ENCODE measurements at places on chromosomes 3 and 15.

GRCh38 chr3:149592758-149593240 is 65.0 kb downstream of the WWTR1 start:
- DNase-seq: no peak

DNA sequence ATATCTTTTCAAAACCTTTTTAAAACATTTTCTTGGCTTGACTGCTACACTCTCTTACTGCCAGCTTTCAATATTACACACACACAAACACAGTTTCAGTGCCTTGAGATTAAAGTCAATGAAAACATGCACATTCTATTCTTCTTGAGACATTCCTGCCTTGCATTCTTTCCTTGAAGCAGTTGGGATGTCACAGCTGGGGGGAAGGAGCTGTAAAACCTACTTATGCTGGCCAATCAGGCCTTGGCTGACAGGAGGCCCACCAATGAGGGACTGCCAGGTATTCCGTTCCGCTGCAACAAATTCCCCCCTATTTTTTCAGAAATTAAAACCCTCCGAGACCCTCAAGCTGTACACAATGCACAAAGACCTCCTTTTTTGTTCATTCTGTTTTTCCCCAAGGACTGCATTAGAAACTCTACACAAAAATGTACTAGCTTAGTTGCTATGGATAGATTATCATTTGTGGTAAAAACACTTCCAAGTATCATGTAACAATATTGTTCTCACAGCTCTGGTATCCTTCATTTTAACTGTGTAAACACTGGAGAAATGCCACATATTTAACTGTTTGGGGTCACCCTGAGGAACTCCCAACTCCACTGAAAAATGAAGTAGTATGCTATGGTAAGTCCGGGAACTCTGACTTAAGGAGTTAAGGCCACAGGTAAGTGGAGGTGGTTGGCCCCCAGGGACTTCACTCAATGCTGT is 18.5 kb downstream of the FSTL1 start:
- no peak for DNase-seq

GRCh38 chr3:184176377-184177330 is 2.0 kb downstream of the AP2M1 start:
- DNase-seq: no peak

GRCh38 chr3:128447561-128448013 is 19.1 kb downstream of the DNAJB8 start:
- no peak for DNase-seq

GRCh38 chr3:53134631-53135232 is 4.5 kb upstream of the RFT1 start:
- DNase-seq: peak; percentile 46

GRCh38 chr3:27392950-27393679 is 23.9 kb upstream of the NEK10 start:
- no peak for DNase-seq

DNA sequence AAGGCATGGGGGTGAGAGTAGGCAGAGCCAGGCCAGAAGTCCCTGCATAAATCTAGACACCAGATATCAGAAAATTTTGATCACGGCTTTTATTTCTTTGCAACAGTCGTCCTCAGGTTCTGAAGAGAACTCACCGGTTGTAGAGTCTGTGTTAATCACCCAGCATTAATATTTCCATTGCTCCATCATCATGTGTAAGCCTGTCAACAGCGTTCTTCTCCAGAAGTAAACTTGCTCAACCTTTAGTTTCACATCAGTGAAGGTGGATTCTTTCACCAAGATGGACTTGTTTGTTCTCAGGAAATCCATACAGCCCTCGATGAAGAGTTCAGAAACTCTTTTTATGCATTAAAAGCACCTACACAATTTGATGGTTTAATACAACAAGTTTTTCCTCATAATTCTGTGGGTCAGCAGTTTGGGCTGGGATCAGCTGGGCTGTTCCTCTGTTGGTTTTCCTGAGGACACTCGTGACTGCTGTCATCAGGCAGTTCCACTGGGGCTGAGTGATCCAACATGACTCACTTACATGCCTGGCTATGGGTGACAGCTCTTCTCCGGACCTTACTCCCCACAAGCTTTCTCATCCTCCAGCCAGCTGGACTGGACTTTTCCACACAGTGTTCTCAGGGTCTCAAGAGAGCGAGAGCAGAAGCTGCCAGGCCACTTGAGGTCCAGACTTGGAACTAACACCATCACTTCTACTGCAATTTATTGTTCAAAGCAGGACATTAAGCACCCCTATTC is 303.4 kb downstream of the ZNF621 start:
- DNase-seq: no peak

DNA sequence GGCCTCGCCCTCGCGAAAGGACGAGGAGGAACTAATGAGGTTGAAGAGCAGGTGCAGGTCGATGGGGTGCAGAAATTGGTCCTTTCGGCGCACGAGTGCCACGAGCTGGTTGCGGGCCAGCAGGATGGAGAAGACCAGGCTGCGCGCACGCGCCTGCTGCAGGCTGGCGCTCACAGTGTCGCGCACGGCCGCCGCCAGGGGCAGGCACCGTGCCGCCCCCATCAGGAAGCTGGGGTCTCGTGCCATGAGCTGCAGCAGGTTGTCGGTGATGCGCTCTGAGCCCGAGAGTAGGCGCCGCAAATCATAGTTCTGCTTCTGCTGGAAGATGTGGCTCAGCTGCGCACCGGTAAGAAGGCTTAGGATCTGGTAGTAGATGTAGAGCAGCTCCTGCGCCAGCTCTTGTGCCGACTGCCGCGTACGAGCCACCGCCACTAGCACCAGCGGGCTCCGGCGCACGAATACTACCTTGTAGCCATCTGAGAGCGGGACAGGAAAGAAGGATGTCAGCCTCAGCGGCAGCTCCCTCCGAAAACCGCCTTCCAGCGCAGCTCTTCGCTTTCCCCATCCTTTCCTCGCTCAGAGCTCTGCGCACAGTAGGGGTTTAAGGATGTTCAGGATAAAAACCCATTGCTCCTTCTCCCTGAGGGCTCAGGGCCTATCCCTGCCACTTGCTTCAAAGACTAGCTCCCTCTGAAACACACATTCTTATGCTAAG is 6.9 kb upstream of the MST1R start:
- DNase-seq: no peak

DNA sequence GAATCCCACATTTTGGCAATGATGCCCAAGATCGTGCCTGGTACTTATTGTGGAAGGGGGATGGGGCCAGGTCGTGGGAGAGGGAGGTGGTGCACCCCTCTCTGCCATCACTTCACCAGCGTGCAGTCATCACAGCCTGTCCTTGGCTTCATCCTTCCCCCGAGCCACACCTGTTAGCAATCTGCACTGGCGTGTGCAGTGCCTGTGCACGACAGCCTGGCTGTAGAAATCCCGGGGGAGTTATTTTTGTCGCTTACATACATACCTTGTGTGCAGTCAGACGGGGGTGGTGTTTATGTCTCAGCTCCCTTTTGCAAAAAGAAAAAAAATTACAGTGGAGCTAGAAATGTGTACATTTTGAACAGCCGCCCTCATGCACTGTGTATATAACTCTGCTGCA is 216.0 kb downstream of the TLE3 start:
- DNase-seq: no peak

DNA sequence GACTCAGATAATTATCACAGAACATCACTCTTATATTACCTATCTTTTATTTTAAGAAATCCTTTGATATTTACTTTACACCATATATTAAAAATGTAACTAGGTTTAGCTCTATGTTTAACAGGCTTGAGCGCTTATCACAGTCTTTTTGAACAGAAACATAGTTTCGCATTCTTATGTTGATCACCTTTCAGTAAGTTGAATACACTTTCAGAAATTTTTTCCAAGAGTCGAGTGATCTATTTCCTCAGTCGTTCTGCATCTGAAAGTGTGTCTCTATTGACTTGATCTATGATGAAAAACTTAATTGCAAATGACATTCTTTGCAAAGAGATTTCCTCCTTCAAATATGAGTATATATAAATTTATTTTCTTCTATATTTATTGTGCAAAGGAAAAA is 516.6 kb upstream of the KCNMB2 start:
- DNase-seq: no peak

- DNase-seq: peak; percentile 65
These were observed 30.6 kb upstream of the ABHD2 start for GRCh38 chr15:89057506-89058133.

DNA sequence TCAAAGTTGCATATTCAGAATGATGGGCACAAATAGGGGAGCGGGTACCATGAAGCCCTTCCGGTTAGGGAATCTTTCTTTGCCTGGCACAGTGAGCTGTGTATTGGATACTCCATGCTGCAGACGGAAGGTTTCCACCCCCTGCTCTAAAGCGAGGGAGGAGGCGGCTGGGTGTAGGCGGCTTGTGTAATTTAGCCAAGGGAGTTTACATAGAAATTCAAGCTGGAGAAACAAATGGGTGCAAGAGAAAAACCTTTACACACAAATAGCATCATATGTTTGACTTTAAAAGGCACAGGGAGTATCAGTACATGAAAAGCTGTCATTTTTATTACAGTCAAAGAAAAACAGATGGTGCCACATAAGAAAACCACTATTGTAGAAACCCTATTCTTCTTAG is 59.3 kb upstream of the ADCY5 start:
- no peak for DNase-seq

- no peak for DNase-seq
These were observed 652.0 kb upstream of the NECTIN3 start for GRCh38 chr3:110419601-110420000.

GRCh38 chr3:177804032-177804431 is 606.8 kb upstream of the TBL1XR1 start:
- no peak for DNase-seq

GRCh38 chr3:147618691-147619090 is 209.5 kb downstream of the ZIC1 start:
- no peak for DNase-seq

GRCh38 chr3:156862338-156862737 is 36.2 kb downstream of the LEKR1 start:
- no peak for DNase-seq

DNA sequence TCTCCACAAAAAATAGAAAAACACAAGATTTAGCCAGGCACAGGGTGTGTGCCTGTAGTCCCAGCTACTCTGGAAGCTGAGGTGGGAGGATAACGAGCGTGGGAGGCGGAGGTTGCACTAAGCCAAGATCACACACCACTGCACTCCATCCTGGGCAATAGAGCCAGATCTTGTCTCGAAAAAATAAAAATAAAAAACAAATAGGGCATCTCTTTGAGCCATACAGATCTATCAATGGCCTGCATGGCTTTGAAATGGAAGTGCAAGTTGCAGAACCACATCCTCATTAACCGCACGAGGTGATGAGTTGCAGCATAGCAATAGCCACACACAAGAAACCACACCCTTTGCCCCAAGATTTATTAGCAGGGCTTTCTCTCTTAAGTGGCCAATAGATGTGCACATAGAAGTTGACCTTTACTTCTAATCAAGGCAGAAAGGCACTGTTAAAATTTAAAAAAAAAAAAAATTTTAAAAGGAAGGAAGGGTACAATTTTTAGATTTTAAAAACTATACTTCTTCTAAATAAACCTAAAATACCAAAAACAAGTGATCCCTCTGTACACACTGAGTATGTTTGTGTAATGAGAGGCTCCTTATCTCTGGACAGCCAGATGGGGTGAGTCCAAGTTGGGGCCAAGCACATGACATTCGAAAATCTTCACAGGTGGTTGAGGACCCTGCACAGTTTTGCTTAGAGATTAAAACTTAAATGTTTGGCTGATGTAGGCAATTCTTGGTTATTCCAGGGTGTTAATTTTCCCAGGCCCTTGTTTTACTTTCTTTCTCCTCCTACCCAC is 53.4 kb downstream of the FILIP1L start:
- no peak for DNase-seq

DNA sequence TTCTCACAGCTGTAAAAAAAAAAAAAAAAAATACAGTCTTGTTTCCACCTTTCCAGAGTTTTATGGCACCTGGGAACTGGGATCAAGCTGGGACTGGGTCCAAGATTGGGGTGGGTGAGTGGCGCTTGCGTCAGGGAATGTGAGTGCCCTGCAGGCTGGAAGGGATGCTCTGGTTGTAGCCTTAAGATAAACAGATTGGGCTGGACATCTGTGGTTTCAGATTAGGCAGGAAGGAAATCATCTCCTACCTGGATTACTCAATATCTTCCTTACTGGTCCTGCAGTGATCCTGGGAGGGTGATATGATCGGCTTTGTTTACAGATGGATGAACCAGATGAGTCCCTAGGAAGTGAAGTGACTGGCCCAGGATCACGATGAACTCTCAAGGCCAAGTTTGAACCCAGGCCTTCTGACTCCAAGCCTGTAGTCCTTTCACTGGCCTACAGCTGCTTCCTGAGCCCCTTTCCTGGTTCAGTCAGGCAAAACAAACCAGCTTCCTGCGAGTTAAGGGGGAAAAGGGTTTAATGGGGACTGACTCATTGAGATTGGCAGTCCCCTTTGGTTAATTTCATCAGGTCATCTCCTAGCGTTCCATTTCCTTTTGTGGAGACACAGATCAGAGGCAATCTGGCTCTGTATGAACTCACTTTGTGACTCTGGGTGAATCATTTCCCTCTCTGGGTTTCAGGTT is 179.8 kb downstream of the THSD4 start:
- DNase-seq: no peak

- no peak for DNase-seq
These were observed 28.9 kb downstream of the TBC1D2B start for GRCh38 chr15:78048628-78048920.

DNA sequence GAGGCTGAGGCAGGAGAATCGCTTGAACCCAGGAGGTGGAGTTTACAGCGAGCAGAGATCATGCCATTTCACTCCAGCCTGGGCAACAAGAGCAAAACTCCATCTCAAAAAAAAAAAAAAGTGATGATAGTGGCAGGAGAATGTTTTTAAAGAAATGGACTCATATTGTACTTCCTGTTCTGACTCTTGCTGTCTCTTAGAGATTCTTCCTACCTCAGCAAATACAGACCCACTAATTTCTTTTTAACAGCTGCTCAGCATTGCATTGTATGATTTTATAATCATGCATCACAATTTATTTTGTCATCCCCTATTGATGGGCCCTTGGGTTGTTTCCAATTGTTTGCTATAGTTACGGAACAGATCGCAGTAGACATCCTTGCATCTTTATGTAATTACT is 8.8 kb upstream of the ANKDD1A start:
- no peak for DNase-seq

DNA sequence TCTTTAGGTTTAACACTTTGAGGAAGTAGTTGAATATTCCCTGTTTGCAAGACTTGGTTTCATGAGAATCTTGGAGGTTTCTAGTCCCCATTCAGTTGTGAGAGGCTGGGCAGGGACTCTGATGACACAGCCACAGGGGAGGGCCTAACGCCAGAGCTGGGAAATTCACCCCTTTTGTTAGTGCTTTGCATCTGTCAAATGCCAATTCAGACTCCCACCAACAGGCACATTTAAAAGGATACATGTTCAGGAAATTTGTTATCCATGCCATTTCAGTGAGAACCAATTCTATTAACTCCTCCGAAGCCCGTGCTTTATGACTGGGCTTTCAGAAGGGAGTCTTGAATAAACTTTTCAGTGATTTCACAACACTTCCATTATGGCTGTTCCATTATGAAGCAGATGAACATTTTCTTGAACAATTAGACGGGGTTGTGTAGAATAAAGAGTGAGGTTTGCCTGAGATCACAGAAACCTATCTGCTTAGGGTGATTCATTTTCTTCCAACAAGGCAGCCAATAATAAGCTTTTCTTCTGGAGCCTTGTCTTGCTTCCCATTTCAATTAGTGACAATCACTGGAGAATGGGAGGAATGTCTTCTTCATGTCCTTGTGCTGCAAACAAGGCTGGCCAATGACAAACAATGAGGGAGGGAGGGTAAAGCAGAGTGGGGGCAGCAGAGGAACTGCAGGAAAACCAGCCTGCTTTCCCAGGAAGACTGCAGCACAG is 90.6 kb downstream of the SOX14 start:
- DNase-seq: no peak

Measured in T-helper 1 cell (primary cell).